Stimulated activated CD4-positive, alpha-beta T cell treated with anti-CD3 and anti-CD28 coated beads, Interleukin-2, amount 100 ng/mL, for 4 hours (primary cell): ENCODE measurements at places on chromosomes 7 and 10.

DNA sequence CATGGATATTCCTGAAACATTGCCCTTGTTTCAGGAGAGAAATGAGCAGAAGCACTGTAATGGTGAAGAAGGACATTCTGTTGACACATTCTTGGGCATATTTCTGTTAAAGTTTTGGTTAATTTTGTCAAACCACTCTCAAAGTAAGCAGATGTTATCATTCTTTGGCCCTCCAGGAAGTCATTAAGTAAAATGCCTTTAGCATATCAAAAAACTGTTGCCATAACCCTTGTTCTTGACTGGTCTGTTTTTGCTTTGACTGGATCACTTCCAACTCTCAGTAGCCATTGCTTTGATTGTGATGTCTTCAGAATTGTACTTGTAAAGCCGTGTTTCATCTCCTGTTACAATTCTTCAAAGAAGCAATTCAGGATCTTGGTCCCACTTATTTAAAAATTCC lies 404.3 kb upstream of the LRRTM3 start:
- no peak for DNase-seq

- DNase-seq, result no peak
These were observed 93.2 kb upstream of the DGKB start for GRCh38 chr7:14995774-14996173.

DNA sequence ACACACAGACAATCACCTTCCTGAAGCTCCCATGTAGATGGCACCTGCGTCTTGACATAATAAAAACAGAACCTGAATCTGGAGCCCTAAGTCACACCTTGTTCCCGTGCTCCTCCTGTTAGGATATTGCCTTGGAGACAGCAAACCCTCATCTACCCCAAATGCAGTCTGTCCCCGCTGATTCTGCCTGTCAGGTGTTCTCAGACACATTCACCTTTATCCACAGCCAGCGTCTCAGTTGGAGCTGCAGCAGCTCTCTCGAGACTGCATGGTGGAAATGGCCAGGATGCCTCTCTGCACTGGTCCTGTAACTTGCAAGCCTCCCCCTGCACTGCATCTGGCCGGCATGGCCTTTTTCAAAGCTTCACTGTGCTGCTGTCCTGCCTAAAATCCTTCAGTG lies 218.0 kb upstream of the ZNF32 start:
- no peak for DNase-seq

- DNase-seq, result no peak
These were observed 83.9 kb downstream of the FGFR2 start for GRCh38 chr10:121514141-121514865.

GRCh38 chr7:129851809-129852208 lies 101.0 kb downstream of the UBE2H start:
- no peak for DNase-seq

DNA sequence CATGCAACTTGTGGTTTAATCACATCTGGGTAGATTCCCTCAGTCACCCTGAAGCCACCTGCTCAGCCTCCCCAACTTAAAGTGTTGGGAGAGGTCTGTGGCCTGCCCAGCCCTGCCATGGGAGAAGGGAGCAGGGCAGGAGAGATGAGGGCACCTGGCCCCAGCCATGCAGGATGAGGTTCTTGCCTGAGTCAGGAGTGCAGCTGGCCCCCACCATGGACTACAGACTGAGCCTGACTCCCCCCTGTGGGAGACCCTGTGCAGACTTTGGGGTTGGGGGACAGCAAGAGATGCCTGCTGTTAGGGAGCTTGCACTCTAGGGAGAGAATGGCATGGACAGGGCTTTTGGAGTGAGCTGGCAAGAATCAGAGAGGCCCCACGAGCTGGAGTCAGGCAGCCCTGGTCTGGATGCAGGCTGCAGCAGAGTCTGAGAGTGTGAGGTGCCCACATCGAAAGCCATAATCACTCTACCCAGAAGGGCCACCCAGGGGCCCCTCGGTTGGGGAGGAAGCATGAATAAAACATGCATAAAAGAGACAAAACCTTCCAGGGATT lies 34.7 kb upstream of the DPYSL4 start:
- DNase-seq, result no peak

DNA sequence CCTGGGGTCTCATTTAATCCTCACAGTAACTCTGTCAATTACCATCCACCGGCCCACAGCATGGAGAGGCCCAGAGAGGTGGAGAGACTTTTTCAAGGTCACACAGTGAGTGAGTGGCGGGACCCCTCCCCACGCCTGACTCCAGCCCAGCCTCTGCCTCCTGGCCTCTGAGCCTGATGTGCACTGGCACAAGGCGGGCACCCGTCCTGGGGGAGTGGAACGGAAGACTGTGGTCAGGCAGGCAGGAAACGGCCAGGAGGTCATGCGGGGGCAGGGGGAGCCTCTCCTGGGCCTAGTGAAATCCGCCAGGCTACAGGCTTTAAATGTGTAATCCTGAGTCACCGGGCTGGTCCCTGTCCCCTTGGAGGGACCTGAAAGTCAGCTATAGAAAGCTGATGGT lies 32.2 kb downstream of the ZCCHC24 start:
- DNase-seq, result no peak

DNA sequence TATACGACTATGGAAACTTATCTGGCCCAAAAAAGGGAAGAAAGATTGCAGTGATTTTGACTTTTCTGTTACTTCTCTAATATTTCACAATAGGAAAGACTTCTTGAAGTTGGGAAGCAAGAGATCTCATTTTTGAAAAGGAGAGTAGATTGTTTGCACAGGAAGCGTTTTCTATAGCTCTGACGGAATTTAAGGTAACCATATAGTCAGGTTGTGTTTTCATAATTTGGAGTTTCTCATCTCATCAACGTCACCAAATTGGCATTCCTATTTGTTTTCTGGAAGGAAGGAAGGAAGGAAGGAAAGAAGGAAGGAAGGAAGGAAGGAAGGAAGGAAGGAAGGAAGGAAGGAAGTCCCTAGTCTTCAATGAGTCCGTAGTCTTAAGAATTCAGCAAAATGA lies 732.0 kb downstream of the XPNPEP1 start:
- no peak for DNase-seq

GRCh38 chr7:143385891-143386781 lies 5.0 kb downstream of the ZYX start:
- DNase-seq, result no peak

GRCh38 chr7:6242561-6242960 lies 29.9 kb downstream of the CYTH3 start:
- no peak for DNase-seq

DNA sequence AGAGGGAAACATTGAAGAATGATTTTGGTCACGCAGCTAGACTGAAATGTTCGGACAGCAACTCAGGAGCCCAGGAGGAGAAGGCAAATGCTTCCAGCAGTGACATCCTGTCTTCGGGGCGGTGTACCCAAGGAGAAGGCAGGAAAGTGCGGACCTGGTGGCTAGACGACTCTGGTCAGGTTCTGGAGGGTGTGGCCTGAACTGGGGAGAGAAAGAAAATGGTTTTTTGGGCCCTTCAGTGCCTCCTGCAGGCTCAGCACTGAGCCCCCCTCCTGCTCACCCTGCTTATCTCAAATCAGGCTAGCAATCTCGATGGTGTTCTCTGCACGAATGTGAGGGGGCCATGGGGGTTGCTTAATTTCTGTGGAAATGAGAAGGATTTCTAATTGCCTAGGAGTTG lies 26.7 kb upstream of the TARP start:
- no peak for DNase-seq

GRCh38 chr10:84308021-84308420 lies 20.4 kb upstream of the CCSER2 start:
- no peak for DNase-seq

DNA sequence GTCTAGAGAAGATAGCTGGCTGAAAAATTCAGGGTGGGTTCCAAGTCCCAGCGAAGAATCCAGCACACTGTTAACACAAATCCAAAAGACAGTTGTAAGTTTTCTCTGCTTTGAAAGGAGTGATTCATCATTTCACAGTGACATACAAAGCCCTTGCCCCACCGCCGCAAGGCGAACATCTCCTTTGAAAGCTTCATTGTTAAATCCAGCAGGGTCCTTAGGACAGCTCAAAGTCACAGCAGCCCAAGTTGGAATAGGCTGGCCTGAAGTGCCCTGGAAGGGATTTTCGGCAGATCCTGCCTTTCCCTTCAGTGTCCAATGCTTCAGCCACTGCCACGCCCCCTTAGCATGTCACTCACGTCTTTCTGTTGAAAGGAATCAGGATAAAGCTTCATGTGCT lies 526.1 kb downstream of the CALN1 start:
- DNase-seq, result no peak

- DNase-seq, result no peak
These were observed 32.9 kb downstream of the VOPP1 start for GRCh38 chr7:55539380-55539779.

DNA sequence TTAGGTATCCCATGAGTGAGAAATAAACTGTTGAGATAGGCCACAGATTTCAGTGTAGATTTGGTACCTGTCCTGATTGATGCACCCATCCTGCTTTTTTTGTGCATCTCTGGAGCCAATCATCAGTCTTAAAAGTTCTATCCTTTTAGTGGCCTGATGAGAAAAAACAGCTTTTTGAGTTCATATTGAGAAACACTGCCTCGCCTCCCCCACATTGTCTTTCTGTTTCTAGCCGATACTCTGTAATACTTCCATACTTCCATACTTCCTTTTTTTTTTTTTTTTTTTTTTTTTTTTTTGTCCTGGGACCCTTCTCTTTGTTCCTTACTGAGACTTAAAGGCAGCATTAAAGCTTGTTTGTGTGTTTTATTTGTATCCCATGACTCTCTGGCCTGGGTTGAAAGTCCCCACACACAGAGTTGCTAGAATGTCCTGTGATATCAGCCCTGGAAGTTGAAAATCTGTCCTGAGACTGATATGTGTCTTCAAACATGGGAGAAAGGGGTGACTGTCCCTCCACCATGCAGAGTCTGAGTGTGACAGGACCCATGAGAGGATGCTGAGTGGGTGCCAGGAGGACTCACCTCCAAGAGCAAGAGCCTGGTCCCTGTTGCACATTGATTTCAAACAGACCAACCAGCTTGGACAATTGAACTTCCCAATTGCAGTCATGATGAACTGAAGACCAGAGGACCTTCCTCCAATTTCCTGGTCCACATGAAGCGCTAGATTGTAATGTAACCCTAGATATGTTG lies 5.7 kb downstream of the ZNF22 start:
- no peak for DNase-seq

GRCh38 chr7:78852951-78853350 lies 600.5 kb downstream of the MAGI2 start:
- DNase-seq, result no peak

DNA sequence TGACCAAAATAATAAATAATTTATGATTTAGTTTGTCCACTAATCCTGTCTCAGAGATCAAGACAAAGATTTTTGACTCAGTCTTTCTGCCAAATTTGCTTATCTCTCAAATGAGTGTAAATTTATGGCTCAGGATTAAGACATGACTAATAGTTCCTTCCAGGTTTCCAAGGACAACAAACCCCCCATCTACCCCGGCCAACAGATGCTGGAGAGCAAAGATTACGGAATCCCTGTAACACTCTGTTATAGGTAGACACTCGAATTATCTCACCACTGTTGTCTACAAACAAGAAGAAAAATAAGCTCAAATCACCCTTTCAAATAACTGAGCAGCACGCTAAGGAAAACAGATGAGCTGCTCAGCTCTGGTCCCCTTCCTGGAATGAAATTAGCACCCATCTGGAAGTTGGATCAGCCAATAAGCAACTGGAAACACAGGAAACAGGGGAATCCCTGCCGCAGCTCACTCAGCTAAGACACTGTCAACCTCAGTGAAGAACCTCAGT lies 56.8 kb upstream of the SVIL start:
- DNase-seq, result no peak

DNA sequence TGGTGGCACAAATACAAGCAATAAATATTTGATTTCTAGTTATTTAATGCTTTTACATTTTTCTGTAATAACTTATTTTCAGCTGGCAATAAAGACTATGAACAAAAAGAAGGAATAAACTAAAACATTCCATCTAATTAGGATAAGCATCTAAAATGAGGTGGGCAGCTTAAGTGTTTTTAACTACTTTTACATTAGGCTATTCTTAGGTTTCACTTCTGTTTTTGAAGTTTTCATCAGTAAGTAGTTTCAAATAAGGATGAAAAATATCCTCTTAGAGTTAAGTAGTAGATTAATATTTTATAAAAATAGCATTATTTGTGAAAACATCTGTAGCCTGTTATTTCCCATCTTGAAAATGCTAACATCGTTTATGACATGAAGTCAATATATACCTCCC lies 15.9 kb downstream of the NT5C2 start:
- DNase-seq, result no peak

DNA sequence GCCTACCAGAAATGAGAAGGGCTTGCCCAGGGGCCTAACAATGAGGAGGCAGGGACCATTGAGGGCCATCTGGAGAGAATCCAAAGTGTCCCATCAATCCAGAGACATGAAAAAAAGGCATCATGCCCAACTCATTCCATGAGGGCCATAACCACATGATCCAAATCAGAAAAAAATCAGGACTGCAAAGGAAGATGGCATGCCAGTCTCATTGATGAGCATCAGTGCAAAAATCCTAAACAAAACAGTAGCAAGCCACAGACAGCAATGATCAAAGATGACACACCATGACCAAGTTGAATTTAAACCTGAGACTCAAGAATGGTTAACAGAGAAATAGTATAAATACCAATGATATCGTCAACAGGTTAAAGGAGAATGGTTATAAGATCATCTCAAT lies 7.0 kb upstream of the CYP3A4 start:
- DNase-seq, result no peak

- no peak for DNase-seq
These were observed 156.1 kb downstream of the DGKI start for GRCh38 chr7:137690635-137691034.

DNA sequence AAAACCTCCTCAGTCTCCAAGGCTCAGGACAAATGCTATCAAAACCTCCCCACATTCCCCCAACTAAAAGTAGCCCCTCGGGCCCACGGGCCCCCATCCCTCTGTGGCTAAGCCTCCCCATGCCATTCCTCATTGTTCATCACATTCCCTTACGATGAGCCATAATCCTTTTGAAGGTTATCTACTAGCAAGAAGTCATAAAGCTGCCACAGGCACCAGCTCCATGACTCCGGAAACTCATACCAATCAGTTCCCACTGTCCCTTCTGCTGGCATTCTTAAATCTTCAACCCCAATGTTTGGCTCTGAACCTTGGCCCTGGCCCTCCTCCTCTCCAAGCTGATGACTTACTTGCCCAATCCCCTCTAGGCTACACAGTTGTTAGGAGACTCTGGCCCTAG lies 19.4 kb upstream of the TM9SF3 start:
- DNase-seq, result no peak

DNA sequence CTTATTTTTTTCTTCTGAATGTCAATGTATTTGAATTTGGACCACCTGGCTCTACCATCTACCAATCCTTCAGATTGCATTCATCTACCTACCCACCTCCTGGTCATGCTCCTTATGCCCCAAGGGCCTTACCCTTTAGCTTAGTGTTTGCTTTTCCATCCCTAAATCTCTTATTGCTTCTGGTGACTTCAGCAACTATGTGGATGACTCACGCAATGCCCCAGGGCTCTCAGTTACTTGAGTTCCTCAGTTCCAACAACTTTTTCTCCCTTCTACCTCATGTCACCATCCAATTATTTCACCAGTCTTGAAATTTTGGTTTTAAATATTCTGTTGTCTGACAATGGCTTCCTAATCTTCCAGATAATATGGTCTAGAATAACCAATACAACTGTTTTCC lies 118.9 kb downstream of the CFAP58 start:
- DNase-seq, result no peak
